Epithelial cell of alveolus of lung (primary cell): ENCODE measurements at places on chromosomes 6 and 20. TPM values are rescaled to one million over a fixed set of nuclear protein-coding genes. Genes with fewer than 3 reads are reported as not detected.

CYP21A2 gene
- not detected in 2 replicates for total RNA-seq

GPSM3 gene
- 9.7 and 17.7 TPM in 2 replicates for total RNA-seq

DDRGK1 gene
- 34.6 and 73.9 TPM in 2 replicates for total RNA-seq

POPDC3 gene
- total RNA-seq: 12.4 and 39.7 TPM in 2 replicates

CTAGE9 gene
- not detected in 2 replicates for total RNA-seq

VGLL2 gene
- not detected in 2 replicates for total RNA-seq

OR12D3 gene
- total RNA-seq: not detected in 2 replicates

RAB44 gene
- 0.13 and 0.40 TPM in 2 replicates for total RNA-seq

SYCP2 gene
- total RNA-seq: 0.08 and 0.52 TPM in 2 replicates

CCN6 gene
- total RNA-seq: not detected in 2 replicates

VSX1 gene
- total RNA-seq: not detected in 2 replicates

BICRAL gene
- total RNA-seq: 3.7 and 6.5 TPM in 2 replicates

HUS1B gene
- 0.40 and 0.91 TPM in 2 replicates for total RNA-seq
